C1 segment of cervical spinal cord (tissue), 14 donors: ENCODE measurements at places on chromosomes 1 and 21.

GRCh38 chr1:204834752-204835151 lies 35.9 kb upstream of the NFASC start:
- DNase-seq: no peak

GRCh38 chr1:182833271-182833670 lies 5.9 kb upstream of the DHX9 start:
- no peak for DNase-seq

- no peak for DNase-seq
Observed at GRCh38 chr1:37629008-37629407, 5.7 kb downstream of the RSPO1 start.

DNA sequence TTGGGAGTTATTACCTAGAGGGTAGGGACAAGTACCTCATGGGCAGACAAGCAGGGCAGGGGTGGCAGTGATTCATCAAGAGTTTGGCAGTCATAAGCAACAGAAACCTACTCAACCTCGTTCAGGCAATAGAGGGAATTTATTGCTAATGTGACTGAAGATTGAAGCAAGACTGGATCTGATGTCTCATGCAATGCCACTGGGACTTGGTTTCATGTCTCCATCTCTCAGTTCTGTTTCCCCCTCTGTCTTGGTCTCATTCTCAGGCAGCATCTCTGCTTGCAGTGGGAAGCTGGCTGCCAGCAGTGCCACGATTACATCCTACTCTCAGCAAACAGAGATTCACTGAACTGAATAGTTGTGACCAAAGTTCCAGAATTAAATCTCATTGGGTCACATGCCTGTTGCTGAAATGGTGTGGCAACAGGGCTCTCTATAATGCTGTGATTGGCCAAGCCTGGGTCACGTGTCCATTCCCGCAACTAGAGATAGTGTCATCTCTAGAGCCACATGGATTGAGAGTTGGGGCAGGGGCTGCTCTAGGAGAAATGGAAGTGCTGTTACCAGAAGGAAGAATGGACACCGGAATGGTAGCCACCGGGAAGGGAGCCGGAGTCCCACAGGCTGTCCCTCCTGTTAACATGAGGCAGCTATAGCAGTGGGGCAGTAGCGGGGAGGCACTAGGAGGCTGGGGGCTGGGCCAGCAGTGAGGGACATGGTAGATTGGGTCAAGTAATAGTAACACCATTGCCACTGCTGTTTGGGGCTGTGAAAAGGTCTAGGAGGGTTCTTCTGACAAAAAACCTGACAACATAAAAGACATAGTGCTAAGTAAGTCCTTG lies 3.9 kb upstream of the CDC42 start:
- no peak for DNase-seq

DNA sequence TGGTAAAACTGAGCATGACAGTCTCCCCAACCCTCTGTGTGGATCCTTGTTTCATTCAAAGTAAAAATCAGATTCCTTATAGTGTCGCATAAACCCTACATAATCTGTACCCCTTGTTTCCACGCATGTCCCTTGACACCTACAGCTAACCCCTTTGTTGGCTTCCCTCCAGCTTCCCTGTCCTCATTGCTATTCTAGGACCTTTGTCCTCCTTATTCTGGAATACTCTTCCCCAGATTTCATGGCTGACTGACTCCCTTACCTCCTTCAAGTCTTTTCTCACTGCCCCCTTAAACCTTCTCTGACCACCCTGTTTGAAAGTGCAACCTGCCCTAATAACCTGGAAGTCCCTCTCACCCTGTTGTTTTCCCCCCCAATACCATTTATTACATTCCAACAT lies 4.0 kb downstream of the RNF11 start:
- no peak for DNase-seq

GRCh38 chr1:175757381-175758015 lies 14.1 kb upstream of the TNR start:
- no peak for DNase-seq

DNA sequence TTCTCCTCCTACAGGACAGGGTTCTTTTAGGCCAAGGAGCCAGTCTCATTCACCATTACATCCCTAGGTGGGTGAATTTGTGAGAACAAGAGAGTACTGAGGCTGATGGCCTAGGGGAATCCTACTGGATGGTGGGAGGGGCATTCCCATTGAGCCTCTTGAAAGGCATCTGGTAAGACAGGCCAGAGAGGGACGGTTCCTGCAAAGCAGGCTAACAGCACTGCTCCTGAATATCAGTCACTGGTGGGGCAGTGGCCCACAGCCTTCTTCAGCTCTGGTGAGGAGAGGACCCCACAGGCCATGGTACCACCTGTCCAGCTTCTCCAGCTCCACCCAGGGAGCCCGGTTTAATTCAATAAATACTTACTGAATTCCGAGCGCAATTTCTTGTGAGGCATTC lies 125.9 kb upstream of the EDN2 start:
- DNase-seq: no peak

DNA sequence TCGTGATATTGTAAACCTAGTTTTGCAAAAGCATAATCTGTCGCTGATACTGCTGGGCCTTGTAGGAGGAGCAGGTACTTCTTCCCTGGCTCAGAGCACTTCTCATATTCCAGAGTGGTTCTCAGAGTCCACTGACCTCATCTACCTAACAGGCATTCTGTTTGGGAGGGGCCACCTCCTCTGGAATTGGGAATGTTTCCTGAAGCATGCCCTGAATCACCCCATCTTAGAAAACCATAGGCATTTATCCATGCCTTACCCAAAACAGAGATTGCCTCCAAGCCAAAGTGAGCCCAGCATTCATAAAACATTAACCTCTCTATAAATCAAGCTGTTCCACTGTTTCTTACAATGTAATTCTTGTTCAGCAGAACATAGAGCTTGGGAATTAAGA lies 35.1 kb downstream of the SLC44A3 start:
- DNase-seq: no peak
